Posterior vena cava (tissue), 2 donors: ENCODE measurements at places on chromosomes 3 and 15. TPM values are rescaled to one million over a fixed set of nuclear protein-coding genes. Genes with fewer than 3 reads are reported as not detected.
A peak's percentile ranks its signal among the peaks of the same experiment; 100 is the strongest.

- no peak for DNase-seq
Observed at GRCh38 chr3:189901481-189901880, 219.2 kb downstream of the P3H2 start.

DNA sequence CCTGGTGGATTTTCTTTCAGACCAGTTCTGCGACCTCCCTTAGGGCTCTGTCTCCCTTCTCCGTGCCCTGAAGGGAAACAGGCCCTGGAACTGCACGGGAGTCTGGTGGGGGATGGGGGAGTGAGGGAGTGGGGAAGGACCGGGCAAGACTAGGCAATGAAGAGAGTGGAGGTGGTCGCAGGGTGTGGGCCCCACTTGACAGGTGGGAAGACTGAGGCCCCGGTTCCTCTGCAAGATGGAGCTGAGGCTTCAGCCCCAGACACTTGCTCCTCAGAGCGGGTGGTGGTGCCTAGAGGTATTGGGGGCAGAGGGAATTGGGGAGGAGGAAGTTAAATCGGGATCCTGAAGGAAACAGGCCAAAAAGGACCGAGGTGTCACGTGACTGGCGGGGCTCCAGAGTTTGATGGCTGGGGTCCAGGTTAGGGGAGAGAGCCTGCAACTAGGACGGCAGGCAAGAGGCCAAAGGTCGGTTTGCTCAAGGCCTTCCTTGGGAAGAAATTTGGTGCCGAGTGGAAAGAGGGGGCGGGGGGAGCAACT lies 597 bp upstream of the CAMK1 start:
- DNase-seq = peak; percentile 95

DNA sequence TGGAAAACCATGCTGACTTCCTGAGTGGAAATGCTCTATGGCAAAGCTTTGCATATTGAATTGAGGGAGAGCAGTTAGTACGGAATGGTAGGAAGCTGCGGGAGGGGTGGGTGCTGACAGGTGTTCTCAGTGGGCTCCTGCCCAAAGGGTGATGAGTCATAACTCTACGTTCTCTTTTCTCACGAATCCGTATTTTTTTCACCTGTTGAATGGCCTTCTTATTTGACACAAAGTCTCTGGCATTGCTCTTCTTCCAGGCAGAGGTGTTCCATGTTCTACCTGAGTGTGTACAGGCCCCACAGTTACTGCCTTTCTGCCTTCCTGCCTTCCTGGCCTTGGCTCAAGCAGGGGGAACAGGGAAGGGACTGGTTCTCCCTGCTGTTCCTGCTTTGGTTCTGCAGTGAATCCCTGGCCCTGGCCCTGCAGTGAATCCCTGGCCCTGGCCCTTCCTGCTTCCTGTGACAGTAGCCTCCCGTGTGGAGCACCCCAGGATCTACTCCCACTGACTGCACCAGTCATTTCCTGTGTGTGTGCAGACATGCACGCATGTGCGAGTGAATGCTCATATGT lies 31.9 kb downstream of the TRAK1 start:
- no peak for DNase-seq

DNA sequence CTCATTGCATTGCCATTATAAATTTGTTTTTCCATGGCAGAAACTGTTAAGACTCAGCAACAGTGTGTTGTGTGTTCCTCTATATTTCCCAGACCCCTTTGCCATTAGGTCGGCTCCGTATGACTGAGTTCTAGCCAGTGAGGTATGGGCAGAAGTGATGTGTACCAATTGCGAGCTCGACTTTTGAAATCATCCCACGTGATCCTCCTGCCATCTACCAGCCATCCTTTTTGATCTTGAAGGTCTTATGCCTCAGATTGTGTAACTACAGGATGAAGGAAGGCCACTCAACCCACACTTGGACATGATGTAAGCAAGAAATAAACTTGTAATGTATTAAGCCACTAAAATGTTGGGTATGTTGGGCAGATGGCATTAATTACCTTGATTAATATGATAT lies 562.3 kb downstream of the PDCD6IP start:
- DNase-seq = no peak

The DUOXA2 gene
- not detected for total RNA-seq

The OXTR gene
- 3.4 TPM for total RNA-seq

The POPDC2 gene
- 7.0 TPM for total RNA-seq
